B cell (primary cell): ENCODE measurements at places on chromosomes 4 and X. TPM values are rescaled to one million over a fixed set of nuclear protein-coding genes. Genes with fewer than 3 reads are reported as not detected.

The TEX13D gene
- total RNA-seq: not detected in 2 replicates

The FGD1 gene
- total RNA-seq: 0.12 and 0.20 TPM in 2 replicates

The HTR2C gene
- total RNA-seq: not detected in 2 replicates

The SH3RF1 gene
- 5.4 and 6.5 TPM in 2 replicates for total RNA-seq

GRCh38 chr4:25107827-25108516 is 52.3 kb downstream of the SEPSECS start:
- peaks cover 4% of the 10 kb centered on the region for H3K27me3 ChIP-seq
- no peaks in the 10 kb centered on the region for H3K4me1 ChIP-seq
- no peak overlapping the region for H3K4me3 ChIP-seq
- H3K36me3 ChIP-seq: no peaks in the 10 kb centered on the region
- no peak overlapping the region for H3K27ac ChIP-seq
- DNase-seq: no peak

GRCh38 chr4:183600189-183600685 is 58.7 kb downstream of the RWDD4 start:
- no peak overlapping the region for H3K4me3 ChIP-seq
- no peaks in the 10 kb centered on the region for H3K36me3 ChIP-seq
- H3K4me1 ChIP-seq: no peaks in the 10 kb centered on the region
- no peak for DNase-seq

DNA sequence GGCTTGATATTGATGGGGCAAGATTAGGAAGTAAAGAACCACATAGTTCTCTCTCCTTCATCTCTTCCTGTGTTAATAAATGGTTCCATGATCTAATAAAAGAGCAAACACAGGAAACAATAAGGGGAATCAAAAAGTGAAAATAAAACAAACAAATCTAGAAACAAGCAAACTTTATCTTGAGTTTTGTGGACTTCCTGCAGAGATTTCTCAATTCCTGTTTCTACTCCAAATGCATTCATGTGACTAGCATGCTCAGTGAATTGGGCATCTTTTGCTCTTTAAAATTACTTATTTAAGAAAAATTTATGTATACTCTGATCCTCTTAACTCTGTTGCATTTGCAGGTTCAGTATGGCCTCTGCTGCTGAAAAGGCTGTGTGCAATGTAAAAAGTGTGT is 682.0 kb downstream of the KCTD8 start:
- no peaks in the 10 kb centered on the region for H3K27me3 ChIP-seq
- no peaks in the 10 kb centered on the region for H3K36me3 ChIP-seq
- peak; percentile 32 for DNase-seq
- H3K4me3 ChIP-seq: no peak overlapping the region

GRCh38 chr4:189767941-189768340 is 172.7 kb upstream of the FRG1 start:
- H3K4me3 ChIP-seq: no peak overlapping the region
- no peaks in the 10 kb centered on the region for H3K27me3 ChIP-seq
- DNase-seq: no peak
- H3K4me1 ChIP-seq: no peaks in the 10 kb centered on the region
- no peak overlapping the region for H3K27ac ChIP-seq

DNA sequence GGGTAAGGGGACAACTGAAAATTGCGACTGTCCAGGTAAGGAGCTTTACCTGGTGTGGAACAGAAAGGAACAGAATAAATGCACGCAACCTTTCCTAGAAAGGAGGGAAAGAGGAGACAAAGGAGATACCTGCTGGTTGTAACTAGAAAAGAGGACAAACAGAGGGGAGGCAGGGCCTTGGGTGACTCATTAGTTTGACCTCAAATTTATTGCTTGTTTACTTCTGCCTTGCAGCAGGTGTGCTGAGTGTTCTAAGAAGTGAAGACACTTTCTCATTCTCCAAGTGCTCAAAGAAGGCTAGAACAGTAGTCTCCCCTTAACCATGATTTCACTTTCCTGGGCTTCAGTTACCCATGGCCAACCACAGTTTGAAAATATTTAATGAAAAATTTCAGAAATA is 123.1 kb upstream of the BOD1L1 start:
- H3K4me1 ChIP-seq: no peaks in the 10 kb centered on the region
- no peak overlapping the region for H3K4me3 ChIP-seq
- no peaks in the 10 kb centered on the region for H3K36me3 ChIP-seq
- no peaks in the 10 kb centered on the region for H3K27me3 ChIP-seq

DNA sequence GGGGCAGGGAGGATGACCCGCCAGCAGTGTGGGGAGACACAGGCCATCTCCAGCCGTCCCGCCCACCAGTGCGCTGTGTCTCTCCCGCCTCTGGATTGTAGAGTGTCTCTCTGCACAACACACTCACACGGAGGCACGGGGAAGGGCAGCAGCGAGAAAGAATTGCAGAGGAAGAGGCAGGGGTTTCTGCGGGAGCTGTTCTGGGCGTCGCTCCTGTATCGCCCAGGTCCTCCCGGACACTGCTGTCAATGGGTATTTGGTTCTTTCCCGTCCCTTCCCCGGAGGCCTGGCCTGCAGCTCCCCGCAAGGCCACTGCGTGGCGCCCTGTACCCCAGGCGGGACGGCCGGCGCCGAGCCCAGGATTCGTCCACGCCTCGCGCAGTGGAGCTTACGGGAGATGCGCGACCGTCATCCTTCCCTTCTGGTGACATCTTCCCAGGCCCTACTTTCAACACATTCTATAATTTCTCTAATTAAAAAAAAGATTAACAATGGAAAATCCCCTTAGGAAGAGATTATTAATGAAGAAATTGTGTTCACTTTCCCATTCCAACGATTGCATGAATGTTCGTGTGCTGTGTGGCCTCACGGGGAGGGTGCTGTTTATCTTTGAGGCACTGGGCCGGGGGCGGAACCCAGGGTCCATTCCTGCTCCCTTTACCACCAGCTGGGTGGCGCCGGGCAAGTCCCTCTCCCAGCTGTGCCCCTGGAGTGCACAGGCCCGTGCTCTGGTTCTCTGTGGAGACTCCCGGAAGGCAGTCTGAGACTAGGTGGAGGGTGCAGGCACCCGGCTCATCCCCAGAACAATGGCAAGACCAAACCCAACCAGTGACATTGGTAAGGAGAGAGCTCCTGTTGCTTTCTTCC is 95.7 kb downstream of the CPZ start:
- H3K27ac ChIP-seq: no peak overlapping the region
- H3K36me3 ChIP-seq: no peaks in the 10 kb centered on the region
- no peaks in the 10 kb centered on the region for H3K4me1 ChIP-seq
- no peak for DNase-seq

DNA sequence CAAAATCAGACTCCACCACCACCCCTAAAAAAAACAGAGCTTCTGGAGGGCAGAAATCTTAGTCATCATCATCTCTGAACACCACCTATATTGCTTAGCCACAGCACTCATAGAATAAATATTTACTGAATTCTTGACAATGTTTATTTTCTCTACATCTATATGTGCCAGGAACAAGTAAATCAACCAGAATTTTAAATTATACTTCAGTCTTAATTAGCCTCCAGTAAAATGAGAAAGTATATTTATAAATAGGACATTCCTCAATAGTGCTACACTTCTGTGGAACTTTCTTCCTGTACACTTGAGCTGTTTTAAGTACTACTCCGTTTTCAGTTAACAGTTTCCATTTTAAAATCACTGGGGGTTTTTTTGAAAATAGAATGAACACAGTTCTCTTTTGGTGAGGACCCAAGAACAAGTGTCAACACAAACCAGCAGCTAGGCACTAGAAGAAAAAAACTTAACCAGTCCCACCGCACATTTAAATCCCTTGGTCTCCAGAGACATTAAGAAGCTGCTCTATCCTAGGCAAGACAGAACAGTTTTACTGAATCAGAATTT is 25.5 kb downstream of the SMIM14 start:
- no peaks in the 10 kb centered on the region for H3K27me3 ChIP-seq
- H3K27ac ChIP-seq: peak overlapping the region; percentile 59
- H3K36me3 ChIP-seq: peaks cover 21% of the 10 kb centered on the region
- peaks cover 60% of the 10 kb centered on the region for H3K4me1 ChIP-seq

DNA sequence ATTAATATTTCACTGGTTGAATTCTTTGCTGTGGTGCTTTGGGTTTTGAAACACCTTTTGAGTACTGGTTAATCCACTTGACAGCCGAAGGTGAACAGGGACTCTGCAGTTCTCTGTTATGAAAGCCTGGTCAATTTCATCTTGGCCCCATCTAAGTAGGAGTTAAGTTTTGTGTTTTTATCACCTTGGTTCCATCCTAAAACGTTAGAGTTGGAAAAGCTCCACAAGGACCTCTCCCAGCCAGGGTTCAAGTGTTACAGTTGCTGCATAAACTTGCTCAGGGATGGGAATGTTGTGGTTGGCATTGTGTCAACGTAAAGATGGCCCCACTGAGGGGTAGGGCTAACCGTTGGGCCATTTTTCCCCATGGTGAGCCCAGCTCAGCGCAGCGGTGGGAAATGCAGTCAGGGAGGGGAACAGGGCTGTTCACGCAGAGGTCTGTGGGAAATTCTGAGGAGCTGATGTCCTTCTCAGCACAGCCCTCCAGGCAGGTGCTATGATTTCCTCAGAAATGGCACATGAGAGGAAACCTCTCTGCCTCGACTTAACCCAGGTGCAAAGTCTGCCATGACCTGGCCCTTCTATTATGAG is 188.7 kb downstream of the STIM2 start:
- no peak overlapping the region for H3K27ac ChIP-seq
- H3K27me3 ChIP-seq: peaks cover 4% of the 10 kb centered on the region
- H3K4me3 ChIP-seq: no peak overlapping the region
- H3K36me3 ChIP-seq: no peaks in the 10 kb centered on the region
- H3K4me1 ChIP-seq: peaks cover 7% of the 10 kb centered on the region
